ENCODE measurements at places on chromosomes 12 and 14. TPM values are rescaled to one million over a fixed set of nuclear protein-coding genes. Genes with fewer than 3 reads are reported as not detected.

The APOF gene
- total RNA-seq, result not detected

The FGF23 gene
- total RNA-seq, result not detected

The DEGS2 gene
- not detected for total RNA-seq

The BMP4 gene
- 14.6 TPM for total RNA-seq

The PPP1CC gene
- 140 TPM for total RNA-seq

The SLC22A17 gene
- total RNA-seq, result 59.7 TPM

The PLCZ1 gene
- total RNA-seq, result not detected

The LRTM2 gene
- not detected for total RNA-seq

Data from epithelial cell of alveolus of lung (primary cell).